ENCODE measurements at places on chromosomes 4 and X.

- no peak for DNase-seq
Observed at GRCh38 chr4:170887396-170887795, 797.6 kb upstream of the AADAT start.

- DNase-seq: peak; percentile 0
Observed at GRCh38 chr4:95124906-95125504, 367.2 kb downstream of the BMPR1B start.

DNA sequence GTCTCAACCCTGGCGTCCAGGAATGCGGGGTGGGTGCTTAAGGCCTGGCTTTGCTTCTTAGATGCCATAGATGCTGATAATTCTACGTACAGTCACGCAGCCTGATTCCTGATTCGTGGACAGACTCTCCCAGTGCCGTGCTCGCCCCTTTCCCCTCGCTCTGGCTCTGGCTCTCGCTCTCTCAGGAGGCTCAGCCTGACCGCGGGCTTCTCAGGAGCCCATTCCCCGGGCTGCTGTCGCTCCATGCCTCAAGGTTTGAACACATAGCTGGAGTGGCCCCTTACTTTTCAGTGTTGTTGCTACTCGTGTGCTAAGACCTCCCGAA lies 59.2 kb upstream of the ZC4H2 start:
- DNase-seq: peak; percentile 14

GRCh38 chr4:167578906-167579305 lies 344.6 kb upstream of the SPOCK3 start:
- DNase-seq: no peak

All from hypothalamus (tissue), 51 donors.